ENCODE measurements at places on chromosomes 4 and X. TPM values are rescaled to one million over a fixed set of nuclear protein-coding genes. Genes with fewer than 3 reads are reported as not detected.

The HPRT1 gene
- polyA plus RNA-seq, result 53.0 TPM

The SPON2 gene
- polyA plus RNA-seq, result 8.6 TPM

The UGT2B10 gene
- not detected for polyA plus RNA-seq

The SHOX gene
- not detected for polyA plus RNA-seq

The SYN1 gene
- not detected for polyA plus RNA-seq

The GNRHR gene
- not detected for polyA plus RNA-seq

The GIMD1 gene
- not detected for polyA plus RNA-seq

The ARSD gene
- 5.4 TPM for polyA plus RNA-seq

The MSN gene
- 498 TPM for polyA plus RNA-seq

The NONO gene
- polyA plus RNA-seq, result 140 TPM

The SSX4 gene
- polyA plus RNA-seq, result not detected

The PPP4R3C gene
- not detected for polyA plus RNA-seq

The RAB33A gene
- polyA plus RNA-seq, result 11.3 TPM

The HSD17B13 gene
- not detected for polyA plus RNA-seq

The UGT2A1 gene
- not detected for polyA plus RNA-seq

The RHOXF2 gene
- not detected for polyA plus RNA-seq

The ZNF711 gene
- 3.7 TPM for polyA plus RNA-seq

The EOLA1 gene
- polyA plus RNA-seq, result 19.0 TPM

The GAGE2A gene
- polyA plus RNA-seq, result not detected

The CSAG2 gene
- not detected for polyA plus RNA-seq

The SPIN2B gene
- 17.3 TPM for polyA plus RNA-seq

The GAGE12F gene
- polyA plus RNA-seq, result not detected

The ETNPPL gene
- polyA plus RNA-seq, result not detected

The DDX3X gene
- polyA plus RNA-seq, result 157 TPM

The AGA gene
- polyA plus RNA-seq, result 31.0 TPM

All from IgD-negative memory B cell (primary cell).